CD4-positive, alpha-beta T cell treated with Interleukin-2 at 100 ng/mL for 4 hours (primary cell): ENCODE measurements at places on chromosomes 7 and 10.

DNA sequence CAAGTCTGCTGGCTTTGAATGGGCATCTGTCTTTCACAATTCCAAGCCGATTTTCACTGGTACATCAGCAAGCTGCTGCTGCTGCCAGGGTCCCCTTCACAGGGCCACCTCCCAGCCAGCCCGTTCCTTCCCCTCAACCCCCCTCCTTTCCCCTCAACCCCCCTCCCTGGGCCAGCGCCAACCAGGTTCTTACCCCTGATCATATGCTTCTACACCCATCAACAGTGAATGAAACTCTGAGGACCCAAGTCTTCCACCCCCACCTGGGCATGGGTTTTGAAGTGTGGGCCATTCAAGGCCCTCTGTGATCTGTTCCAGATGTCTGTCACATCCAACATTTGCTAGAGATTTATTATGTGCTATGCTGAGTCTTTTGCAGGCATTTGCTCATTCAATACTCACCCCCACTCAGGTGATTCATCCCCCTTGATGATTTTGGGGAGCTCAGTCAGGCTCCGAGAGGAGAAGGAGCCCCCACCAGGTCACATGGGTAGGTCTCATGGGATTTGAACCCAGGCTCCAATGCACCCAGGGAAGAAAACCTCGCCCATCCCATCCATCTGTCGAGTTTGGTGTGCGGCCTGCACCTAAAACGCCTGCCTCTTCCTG is 52.7 kb upstream of the FOXK1 start:
- DNase-seq = no peak

DNA sequence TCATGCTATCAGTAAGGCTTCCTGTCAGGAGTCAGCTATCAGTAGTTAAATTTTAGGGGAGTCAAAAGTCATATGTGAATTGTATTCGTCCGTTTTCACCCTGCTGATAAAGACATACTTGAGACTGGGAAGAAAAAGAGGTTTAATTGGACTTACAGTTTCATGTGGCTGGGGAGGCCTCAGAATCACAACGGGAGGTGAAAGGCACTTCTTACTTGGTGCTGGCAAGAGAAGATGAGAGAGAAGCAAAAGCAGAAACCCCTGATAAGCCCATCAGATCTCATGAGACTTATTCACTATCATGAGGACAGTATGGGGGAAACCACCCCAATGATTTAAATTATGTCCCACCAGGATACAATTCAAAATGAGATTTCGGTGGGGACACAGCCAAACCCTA is 47.1 kb downstream of the KLF6 start:
- DNase-seq = no peak

DNA sequence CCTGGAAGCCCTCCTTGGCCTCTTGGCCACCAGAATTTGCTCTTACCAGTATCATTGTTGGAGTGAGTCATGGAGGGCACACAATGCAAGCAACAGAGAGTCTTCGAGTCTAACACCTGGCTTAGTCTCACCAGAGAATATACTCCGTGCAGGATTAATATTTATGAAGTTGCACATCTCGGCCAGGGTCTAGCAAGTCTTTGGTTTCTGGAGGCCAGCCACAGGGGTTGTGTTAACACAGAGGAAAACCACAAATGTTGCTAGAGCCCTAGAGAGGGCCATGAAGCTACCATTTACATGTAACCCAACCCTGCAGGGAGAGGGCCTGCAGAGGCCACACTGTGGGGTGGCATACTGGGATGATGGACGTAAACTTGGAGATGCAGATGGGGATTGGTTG is 71.8 kb downstream of the MTPN start:
- DNase-seq = no peak

DNA sequence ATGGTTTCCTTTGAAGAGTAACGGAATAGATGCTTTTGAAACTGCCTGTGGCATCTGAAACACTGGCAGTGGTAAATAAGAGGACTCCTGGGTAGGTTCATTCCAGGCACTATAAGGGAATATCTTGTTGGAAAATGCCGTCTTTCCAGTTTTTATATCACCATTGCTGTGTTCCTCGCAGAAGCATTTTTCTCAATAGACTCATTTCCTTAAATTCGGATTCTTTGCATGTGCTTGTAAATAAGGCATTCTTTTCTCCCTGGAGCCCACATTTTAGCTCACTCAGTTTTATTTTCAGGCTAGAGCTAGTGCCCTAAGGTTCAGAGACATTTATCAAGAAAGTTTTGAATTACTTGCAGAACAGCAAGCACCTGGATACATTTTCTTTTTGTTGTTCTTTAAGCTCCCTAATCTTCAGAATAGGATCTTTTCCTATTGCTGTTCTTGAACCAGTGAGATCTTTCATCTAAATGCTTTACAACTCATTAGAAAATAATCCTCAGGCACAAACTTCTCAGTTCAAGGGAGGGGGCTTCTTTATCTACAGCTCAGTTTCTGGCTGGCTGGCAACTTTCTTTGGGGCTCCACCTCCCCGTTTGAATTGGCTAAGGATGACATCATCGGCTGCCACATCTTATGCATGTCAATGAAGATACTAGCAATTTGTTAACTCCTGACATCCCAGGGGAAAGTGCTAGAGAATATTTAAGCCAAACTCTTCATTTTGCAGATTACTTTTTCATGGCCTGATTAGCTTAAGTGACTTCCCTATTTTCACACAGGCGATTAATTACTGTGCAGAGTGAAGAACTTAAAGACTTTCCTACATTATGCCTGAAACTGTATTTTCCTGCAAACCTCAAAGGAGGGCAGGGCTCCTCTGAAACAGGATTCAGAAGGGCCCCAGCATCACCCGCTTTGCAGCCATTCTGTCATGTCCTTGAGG is 133.7 kb upstream of the RSU1 start:
- peak; percentile 25 for DNase-seq

GRCh38 chr10:6079044-6079443 is 9.8 kb upstream of the RBM17 start:
- DNase-seq = no peak

DNA sequence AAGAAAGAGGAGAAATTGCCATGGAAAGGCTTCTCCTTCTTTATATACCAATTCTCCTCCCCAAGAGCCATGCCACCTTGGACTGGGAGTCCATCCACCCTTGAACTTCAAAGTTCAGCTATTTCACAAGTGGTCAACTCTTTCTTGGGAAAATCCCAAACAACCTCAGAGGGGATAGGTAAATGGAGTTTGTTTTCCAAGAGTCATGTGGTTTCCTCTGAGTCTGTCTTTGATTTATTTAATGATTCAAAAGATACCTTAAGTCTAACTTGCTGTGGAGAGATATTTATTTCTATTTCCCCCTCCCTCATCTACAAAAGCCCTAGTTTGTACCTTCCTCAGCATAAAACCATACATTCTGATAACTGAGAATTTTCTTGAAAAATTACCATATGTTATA is 758.6 kb upstream of the IGFBP3 start:
- no peak for DNase-seq

DNA sequence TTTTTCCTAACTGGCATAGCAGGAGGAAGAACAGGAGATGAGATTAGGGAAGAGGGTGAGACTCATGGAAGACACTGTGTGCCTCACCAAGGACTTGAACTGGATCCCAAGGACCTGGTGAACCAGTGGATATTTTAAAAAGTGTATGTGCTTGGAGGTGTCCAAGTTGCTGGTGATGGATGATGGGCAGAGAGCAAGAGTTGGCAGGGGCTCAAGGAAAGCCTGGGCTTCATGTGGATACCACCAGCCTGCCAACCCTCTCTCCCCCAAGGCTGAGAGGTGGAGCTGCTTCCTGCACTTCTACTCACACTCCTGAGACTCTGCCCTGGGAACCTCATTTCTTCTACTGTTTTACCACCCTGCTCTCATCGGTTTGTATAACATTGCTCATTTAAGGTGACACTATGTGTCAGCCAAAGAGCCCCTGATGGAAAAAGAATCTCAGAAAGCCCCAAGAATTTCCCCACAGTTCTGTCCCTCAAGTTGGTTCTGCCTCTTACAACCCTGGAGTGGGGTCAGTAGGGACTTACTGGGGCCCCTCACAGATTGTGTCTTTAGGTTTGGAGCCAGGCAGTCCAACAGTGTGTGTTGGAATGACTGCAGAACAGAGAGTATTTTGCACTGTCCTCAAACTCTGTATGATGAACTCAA is 56.2 kb upstream of the PDCD4 start:
- no peak for DNase-seq

DNA sequence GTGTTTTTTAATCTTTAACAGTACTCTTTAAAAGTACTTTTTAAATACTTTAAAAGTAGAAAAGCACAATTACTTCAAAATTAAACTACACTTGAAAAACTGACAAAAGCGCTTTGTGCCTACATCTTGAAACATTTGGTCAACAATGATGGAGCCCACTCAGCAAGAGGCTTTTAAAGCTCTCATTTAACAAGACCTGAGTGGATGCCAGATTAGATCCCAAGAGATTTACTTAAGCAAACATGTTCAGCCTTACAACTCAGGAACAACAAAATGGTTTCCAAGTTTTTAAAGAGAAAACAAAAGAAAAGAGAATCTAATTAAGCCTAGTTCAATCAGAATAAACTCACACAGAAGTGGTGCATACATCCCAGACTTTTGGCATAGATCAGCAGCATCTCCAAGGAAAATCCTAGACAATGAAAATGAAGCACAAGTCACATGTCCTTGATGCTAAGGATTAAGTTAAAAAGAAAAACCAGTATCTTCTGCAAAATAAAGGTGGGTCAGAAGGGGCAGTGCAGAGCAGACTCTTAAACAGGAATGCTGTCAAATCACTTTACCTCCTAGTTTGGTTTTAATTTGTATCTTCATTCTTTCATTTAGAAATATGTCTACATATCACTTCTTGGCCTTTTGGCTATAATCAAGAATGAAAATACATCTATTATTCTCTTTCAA is 26.2 kb downstream of the HIBADH start:
- no peak for DNase-seq

DNA sequence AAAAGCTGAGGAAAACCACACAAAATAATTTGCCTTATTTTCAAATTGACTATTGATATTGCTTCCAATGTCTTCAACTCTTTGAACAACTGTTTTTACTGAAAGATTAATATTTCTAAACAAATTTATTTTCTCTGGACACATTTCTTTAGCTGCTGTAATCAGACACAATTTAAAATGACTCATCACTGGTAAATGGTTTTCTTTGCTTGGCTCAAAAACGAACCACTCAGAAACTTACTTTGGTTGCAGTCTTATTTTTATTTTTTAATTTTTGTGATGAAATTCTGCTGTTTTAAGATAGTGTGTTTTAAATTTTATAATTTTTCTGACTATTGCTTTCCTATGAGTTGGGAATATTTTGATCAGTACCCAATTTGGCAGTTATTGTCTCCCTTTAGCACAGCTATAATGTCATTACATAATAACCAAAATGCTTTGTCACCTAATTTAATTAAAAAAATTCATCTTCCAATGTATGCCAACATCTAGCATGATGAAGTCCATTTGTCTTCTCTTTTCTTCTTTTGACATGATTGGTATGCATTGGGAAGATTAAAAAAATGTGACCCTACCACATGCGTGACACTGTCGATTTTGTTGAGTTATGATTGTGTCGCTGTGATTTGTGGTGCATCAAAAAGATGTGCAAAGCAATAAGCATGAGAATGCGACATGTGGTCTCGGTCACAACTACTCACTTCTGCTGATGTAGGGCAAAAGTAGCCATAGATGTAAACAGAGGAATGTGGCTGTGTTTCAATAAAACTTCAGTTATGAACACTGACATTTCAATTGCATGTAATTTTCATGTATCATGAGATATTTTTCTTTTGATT is 222.3 kb downstream of the SUGCT start:
- no peak for DNase-seq

- DNase-seq = no peak
These were observed 9.1 kb downstream of the ADCY1 start for GRCh38 chr7:45583296-45583695.

DNA sequence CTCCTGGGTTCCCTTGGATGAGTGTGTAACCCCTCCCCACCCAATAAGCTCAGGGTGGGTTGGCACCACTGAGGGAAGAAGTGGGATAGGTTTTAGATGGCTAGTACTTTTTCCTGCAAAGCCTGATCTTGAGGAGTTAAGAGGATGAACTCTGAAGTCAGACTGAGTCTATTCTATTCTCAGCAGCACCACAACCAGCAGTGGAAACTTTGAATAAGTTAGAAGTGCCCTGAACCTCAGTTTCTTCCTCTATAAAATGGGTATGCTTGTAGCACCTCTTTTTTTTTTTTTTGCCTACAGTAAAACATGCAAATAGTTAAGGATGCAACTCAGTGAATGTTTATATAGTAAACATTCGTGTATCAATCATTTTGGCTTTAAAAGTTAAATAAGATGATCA is 7.1 kb downstream of the NKX2-3 start:
- DNase-seq = no peak

DNA sequence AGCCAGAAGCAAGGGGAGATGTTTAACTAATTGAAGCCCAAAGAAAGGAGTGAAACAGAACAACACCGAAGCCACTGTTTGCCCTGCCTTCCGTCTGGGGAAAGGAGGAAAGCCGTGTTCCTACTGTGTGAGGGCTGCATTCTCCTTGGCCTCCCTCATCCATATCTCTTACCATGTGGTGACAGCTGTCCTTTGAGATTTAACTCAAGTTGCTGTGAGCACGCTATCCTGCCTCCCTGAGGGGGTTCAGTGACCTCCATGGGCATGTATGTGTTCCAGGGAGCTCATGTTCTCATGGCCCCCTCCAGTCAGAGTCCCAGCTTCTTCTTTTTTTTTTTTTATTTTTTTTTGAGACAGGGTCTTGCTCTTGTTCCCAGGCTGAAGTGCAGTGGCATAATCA is 26.2 kb upstream of the CRHR2 start:
- DNase-seq = no peak

DNA sequence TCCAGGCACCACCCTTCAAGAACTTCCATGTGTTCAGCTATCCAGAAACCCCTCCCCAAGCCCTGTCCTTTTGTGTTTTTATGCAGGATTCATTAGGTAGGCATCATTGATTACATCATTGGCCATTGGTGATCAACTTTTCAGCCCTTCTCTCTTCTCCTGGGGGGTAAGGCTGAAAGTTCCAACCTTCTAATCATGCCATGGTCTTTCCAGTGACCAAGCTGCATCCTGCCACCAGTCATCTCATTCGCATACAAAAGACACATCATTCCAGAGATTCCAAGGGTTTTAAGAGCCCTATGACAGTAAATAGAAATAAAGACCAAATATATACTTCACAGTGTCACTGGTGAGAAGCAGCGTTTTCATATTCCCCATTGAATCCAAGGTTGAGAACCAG is 48.2 kb downstream of the DNAJC12 start:
- DNase-seq = no peak
